Left ventricle myocardium superior (tissue), 1 donor: ENCODE measurements at places on chromosomes 5 and 9. TPM values are rescaled to one million over a fixed set of nuclear protein-coding genes. Genes with fewer than 3 reads are reported as not detected.

Gene EQTN
- total RNA-seq, result not detected

GRCh38 chr9:105114964-105115728 lies 129.3 kb upstream of the SLC44A1 start:
- DNase-seq, result peak; percentile 38

- DNase-seq, result no peak
Measured at GRCh38 chr5:172843825-172844576, 9.9 kb downstream of the ERGIC1 start.

Gene UBTD2
- total RNA-seq, result 8.7 TPM

DNA sequence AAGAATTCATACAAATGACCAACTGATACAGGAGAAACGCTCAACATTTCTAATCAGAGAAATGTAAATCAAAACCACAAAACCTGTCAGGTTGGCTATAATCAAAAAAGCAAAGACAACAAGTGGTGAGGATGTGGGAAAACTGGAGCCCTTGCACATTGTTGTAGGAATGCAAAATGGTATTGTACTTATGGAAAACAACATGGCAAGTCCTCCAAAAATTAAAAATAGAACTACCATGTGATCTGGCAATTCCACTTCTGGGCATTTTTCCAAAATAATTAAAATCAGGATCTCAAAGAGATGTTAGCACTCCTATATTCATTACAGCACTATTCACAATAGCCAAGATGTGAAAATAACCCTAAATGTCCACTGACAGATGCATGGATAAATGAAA lies 76.1 kb downstream of the FNIP1 start:
- DNase-seq, result no peak

GRCh38 chr5:107696080-107696479 lies 25.3 kb upstream of the EFNA5 start:
- no peak for DNase-seq

DNA sequence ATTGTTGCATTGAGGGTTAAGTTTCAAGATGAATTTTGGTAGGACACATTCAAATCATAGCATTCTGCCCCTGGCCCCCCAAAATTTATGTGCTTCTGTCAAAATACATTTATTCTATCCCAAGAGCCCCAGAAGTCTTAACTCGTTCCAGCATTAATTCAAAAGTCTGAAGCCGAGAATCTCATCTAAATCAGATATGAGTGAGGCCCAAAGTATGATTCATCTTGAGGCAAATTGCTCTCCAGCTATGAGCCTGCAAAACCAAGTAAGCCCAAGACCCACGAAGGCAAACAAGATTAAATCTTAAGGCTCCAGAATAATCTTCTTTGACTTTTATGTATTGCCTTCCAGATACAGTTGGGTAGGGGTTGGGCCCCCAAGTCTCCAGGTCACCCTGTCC lies 19.2 kb downstream of the TNPO1 start:
- no peak for DNase-seq

Gene TNFSF8
- total RNA-seq, result 0.77 TPM

GRCh38 chr9:72863456-72864094 lies 89.3 kb downstream of the ALDH1A1 start:
- no peak for DNase-seq

GRCh38 chr9:106104887-106105286 lies 410.5 kb downstream of the TMEM38B start:
- DNase-seq, result no peak

Gene FBN2
- total RNA-seq, result 10.0 TPM

DNA sequence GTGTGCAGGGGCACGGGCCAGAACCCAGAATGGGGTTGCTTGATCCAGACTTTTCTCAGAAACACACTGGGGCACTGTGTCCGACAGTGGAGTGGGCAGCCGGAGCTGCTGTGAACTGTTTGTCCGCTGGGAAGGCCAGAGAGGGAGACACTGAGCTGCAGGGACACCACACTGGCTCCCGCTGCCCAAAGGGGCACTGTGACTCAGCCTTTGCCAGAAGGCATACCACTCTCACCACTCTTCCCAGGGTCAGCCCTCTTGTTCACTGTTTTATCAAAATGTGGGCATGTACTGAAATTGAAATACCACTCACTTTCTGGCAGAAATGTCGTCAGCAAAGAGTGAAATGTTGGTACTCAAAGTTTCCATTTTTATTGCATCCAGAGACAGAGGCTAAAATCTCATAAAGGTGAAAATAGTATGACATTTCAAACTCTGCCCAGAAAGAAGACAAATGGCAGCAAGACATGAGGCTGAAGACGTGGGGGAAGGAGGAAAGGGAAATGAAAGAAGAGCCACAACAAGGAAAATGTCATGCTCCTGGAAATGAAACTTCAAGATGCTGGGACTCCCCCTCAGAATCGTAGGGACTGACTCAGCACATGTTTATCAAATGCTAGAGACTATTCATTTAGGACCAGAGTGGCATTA lies 4.5 kb upstream of the IL7R start:
- DNase-seq, result no peak

Gene ZNF354C
- total RNA-seq, result 5.4 TPM

DNA sequence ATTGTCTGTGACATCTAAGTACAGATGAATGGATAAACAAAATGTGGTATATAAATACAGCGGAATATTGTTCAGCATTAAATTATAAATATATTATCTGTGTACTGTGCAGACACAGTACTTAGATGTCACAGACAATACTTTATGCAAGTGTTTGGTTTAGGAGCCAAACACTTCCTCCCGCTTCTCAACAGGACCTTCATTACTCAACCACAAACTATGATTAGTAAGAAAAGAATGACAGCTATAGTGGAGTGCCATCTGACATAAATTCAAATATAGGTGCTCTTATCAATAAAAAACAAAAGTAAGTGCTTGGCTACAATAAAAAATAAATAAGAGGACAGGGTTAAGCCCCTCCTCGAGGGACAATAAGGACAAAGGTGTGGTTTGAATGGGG lies 38.9 kb upstream of the STX17 start:
- no peak for DNase-seq

- DNase-seq, result no peak
Measured at GRCh38 chr5:77947041-77947428, 170.9 kb upstream of the TBCA start.

Gene PSAT1
- total RNA-seq, result 0.79 TPM

GRCh38 chr5:16842896-16843295 lies 93.2 kb downstream of the MYO10 start:
- no peak for DNase-seq

- no peak for DNase-seq
Measured at GRCh38 chr5:99331061-99331460, 402.3 kb upstream of the CHD1 start.

DNA sequence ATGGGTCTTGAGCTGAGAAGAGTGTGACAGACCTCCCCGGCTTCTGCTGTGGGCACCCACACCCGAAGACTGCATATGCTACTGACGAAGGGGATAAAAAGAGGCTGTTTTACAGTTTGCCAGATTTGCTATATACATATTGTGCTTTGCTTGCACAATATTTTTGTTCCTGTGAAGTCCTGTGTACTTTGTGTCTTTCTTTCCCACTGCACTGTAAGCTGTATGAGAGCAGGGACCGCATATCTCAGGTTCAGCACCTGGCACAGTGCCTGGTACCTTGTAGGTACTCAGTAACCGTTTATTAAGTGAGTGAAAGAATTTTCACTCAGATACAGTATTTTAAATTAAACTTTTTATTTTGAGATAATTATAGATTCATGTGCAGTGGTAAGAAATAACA lies 8.2 kb upstream of the GARNL3 start:
- DNase-seq, result peak; percentile 49

- DNase-seq, result no peak
Measured at GRCh38 chr9:120768886-120769285, 24.3 kb downstream of the FBXW2 start.

Gene SARDH
- 0.64 TPM for total RNA-seq
